ENCODE measurements at places on chromosomes 11 and 22.

DNA sequence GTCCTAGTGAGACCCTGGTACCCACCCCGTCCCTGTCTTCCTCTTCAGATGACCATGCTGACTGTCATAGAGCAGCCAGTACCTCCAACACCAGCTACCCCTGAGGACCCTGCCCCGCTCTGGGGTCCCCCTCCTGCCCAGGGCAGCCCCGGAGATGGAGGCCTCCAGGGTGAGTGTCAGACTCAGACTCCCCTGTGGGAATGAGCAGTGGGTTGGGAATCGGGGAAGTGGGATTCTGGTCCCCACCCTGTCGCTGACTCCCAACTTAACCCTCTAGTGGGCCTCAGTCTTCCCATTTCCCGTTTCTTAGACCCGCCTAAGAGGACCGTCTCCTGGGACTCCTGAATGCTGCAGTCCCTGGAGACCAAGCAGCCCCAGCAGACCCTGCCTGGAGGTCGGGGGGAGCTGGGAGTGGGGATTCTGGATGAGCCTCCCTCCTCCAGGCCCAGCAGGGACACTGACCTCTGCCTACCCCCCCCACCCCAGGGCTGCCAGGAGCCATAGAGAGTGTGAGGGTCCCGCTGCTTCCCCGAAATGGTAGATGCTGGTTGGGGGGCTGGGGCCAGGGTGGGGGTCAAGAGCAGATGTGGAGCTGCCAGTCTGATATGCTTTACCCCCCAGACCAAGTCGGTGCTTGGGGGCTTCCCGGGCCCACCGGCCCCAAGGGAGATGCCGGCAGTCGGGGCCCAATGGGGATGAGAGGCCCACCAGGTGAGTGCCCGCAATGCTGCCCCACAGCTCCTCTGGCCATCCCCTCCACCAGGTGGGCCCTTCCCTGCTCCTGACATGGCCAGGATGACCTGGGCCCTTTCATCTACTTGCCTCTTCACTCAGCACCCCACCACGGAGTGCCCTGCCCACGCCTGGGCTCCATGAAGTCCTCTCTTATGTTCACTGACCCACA lies 25.5 kb downstream of the EMID1 start:
- ATAC-seq: no peak

GRCh38 chr22:42918500-42918899 lies 61.4 kb upstream of the ARFGAP3 start:
- ATAC-seq: no peak

- no peak for ATAC-seq
Observed at GRCh38 chr11:92753161-92753560, 216.3 kb upstream of the MTNR1B start.

GRCh38 chr11:2132246-2132645 lies 6.9 kb downstream of the IGF2 start:
- ATAC-seq: no peak
